ENCODE measurements at places on chromosomes 3 and 15.

DNA sequence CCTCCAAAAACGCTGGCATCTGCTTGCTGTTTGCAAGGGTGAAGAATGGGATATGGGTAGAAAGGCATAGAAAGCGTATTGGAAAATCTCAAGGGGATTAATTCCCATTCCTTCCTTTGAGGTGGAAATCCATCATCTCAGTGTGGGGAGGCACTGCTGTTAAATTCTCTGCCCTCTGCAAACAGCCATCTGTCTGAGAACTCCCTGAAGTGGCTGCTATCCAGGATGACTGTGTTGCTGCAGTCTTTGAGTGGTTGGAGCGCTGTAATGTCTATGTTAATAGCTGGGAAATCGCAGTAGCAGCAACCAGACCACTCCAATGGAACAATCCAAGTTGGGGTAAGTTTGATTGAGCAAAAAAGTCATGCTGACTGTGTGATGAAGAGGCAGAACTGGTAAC, 625.9 kb downstream of the NLGN1 start:
- H3K27ac ChIP-seq = no peak overlapping the region
- H3K4me1 ChIP-seq = no peaks in the 10 kb centered on the region
- H3K27me3 ChIP-seq = no peaks in the 10 kb centered on the region
- no peaks in the 10 kb centered on the region for H3K36me3 ChIP-seq
- no peak overlapping the region for H3K4me3 ChIP-seq

- no peaks in the 10 kb centered on the region for H3K4me1 ChIP-seq
- H3K27me3 ChIP-seq = no peaks in the 10 kb centered on the region
- H3K27ac ChIP-seq = no peak overlapping the region
- H3K4me3 ChIP-seq = no peak overlapping the region
Measured at GRCh38 chr3:168091302-168091858, 4.3 kb downstream of the GOLIM4 start.

DNA sequence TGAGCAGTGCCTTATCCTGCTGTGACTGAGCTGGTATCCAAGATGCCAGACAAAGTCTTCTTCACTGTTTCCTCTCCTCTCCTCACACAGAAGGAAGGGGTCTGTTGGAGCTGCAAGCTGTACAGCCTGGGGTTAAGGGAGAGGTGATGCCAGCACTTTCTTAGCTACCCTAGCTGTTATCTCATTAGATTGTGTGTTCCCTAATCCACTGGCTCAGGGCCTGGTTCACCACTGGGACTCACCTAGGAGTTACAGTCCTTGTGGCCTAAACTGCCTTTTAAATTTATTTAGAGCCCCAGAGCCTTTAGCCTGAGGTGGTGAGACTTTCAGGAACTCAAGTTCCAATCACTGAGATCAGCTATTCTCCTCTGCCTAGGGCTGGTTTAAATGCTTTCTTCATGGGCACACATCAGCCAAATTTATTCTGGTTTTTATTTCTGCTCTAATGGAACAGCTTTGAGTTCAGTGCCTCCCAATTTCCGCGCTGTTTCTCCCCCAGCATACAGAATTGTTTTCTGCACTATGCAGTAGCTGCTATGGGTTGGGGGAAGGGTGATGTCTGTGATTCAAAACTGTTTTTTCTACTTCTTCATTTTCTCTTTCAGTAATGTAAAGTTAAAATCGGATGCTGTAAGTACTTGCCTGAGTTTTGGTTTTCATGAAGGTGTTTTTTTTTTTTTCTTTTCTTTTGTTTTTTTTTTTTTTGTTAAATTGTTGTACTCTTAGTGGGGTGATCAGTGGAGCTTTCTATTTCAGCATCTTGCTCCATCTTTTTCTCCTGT, 198.8 kb downstream of the DOCK3 start:
- DNase-seq = no peak
- H3K36me3 ChIP-seq = no peaks in the 10 kb centered on the region
- no peak overlapping the region for H3K27ac ChIP-seq
- H3K4me3 ChIP-seq = no peak overlapping the region
- H3K27me3 ChIP-seq = no peaks in the 10 kb centered on the region
- H3K4me1 ChIP-seq = no peaks in the 10 kb centered on the region

DNA sequence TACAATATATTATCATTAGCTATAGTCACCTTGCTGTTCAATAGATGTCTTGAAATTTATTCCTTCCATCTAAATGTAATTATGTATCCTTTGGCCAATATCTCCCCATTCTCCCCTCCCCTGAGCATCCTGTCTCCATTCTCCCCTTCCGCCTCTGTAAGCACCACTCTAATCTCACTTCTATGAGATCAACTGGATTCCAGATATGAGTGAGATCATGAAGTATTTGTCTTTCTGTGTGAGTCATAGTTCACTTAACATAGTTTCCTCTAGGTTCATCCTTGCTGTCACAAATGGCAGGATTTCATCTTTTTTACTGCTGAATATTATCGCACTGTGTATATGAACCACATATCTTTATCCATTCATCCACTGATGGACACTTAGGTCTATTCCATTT, 148.8 kb upstream of the NDN start:
- H3K36me3 ChIP-seq = no peaks in the 10 kb centered on the region
- DNase-seq = no peak
- no peaks in the 10 kb centered on the region for H3K4me1 ChIP-seq
- no peaks in the 10 kb centered on the region for H3K27me3 ChIP-seq
- H3K27ac ChIP-seq = no peak overlapping the region
- H3K4me3 ChIP-seq = no peak overlapping the region

DNA sequence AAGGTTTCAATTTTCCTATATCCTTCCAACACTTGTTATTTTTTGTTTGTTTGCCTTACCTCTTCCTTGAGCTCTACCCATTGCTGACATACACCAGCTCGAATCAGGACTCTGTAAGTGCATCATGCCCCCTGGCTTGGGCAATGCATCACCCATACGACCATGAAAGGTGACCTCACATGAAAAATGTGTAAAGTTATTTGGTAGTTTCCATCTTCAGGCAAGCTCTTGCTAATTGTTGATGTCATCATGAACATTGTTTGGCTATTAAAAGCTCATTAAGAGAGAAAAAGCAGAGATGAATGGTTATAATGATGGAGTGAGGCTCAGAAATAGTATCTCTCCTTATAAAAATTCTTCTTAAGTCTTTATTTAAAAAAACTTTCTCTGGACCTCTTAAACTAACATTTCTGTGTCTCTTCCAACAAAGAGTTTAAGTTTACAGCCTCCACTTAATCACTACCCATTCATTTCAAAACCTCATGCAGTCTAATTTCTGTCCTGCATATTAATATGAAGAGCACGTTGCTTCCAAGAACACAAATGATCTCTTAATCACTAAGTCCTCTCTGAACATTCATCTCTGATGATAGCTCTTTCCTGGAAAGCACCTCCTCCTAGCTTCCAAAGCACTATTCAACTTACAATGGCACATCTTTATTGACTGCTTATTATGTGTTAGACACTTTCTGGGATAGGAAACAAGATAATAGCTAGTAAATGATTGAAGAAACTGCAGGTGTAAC, 236.3 kb downstream of the NFKBIZ start:
- no peak for DNase-seq
- H3K36me3 ChIP-seq = no peaks in the 10 kb centered on the region
- H3K4me3 ChIP-seq = no peak overlapping the region

- no peaks in the 10 kb centered on the region for H3K36me3 ChIP-seq
- no peaks in the 10 kb centered on the region for H3K4me1 ChIP-seq
- DNase-seq = no peak
- no peak overlapping the region for H3K4me3 ChIP-seq
- no peaks in the 10 kb centered on the region for H3K27me3 ChIP-seq
- H3K27ac ChIP-seq = no peak overlapping the region
Measured at GRCh38 chr3:52800079-52800478, 5.5 kb downstream of the ITIH3 start.

DNA sequence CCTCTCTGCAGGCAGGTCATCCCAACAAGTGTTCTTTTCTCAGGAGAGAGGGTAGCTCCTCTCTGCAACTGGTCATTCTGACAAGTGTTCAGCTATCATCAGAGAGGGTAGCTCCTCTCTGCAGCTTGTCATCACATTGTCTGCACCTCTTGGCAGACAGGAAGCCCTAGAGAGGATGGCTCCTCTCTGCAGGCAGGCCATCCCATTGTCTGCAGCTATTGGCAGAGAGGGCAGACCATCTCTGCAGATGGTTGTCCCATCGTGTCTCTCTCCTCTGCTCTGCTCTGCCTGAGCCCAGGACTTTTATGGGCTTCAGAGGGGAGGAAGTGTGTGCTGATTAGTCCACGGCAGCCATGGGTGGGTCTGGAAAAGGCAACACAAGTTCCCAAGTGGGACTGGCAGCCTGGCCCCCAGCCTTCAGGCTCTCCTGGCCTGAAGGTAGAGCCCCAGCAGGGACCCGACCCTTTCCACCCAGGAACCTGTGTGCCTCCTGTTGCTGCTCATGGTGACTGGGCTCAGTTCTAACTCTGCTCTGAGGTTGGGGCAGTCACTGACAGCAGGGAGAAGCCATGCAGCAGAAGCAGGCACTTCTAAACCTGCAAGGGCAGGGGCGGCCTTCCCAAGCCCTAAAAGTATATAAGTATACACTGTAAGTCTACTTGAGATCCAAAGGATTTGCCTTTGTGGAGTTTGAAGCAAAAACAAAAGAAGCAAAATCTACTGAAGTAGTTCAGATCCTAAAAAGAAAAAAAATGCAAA, 637.9 kb downstream of the PLOD2 start:
- H3K4me1 ChIP-seq = no peaks in the 10 kb centered on the region
- H3K4me3 ChIP-seq = no peak overlapping the region
- no peak for DNase-seq
- no peak overlapping the region for H3K27ac ChIP-seq
- H3K27me3 ChIP-seq = no peaks in the 10 kb centered on the region

DNA sequence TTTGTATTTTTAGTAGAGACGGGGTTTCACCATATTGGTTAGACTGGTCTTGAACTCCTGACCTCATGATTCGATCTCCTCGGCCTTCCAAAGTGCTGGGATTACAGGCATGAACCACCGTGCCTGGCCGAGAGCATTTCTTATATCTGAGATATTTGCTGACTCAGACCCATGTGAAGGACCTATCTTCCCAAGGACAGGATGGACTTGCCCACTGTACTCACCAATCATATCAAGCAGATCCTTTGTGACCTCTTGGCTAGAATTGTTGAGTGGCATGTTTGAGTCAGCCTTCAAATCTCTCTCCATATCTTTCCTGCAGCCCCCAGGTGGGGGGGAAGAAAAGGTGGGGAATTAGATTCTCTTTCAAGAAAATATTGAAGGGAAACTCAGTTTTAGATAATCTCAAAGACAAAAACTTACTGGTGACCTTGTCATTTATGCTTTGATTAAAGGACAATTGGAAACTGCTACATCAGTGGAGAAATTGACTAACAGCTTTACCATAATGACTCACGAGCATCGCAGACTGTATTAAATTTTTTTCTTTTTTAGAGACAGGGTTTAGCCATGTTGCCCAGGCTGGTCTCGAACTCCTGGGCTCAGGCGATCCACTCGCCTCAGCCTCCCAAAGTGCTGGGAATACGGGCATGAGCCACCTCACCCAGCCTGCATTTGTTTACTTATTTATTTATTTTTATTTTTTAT, 3.1 kb downstream of the C3orf62 start:
- DNase-seq = no peak
- no peak overlapping the region for H3K27ac ChIP-seq
- H3K27me3 ChIP-seq = no peaks in the 10 kb centered on the region
- peaks cover 2% of the 10 kb centered on the region for H3K36me3 ChIP-seq
- H3K4me3 ChIP-seq = no peak overlapping the region

DNA sequence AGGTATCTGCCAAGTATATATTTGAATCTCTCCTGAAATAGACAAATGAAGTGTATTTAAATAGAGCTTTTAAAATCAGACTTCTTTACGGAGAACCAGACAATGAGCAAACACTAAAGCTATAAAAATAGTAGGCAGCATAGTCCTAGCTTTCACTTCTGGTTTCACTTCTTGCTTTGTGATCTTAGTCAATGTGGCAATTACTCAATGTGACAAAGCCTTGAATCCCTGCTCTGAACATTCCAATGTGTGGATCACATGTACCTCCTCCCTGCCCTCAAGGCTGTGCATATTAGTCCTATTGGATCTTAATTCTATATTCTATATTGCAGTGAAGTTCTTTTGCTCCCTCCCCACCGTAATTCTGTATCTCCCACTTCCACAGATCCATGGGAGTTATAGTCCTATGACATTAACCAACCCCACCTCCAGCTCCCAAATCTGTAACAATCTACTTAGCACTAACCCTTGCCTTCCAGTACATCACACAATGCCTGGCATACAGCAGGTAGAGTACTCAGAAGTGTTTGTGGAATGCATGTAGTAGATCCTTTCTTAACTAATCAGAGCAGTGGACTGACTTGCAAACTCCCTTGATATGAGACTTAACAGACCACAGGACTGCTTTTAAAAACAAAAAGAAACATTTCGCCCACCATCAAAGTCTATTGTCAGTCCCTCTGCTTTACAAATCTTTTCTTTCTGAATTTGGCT, 24.3 kb upstream of the CP start:
- H3K27ac ChIP-seq = no peak overlapping the region
- no peaks in the 10 kb centered on the region for H3K36me3 ChIP-seq
- H3K27me3 ChIP-seq = no peaks in the 10 kb centered on the region
- no peak overlapping the region for H3K4me3 ChIP-seq
- no peaks in the 10 kb centered on the region for H3K4me1 ChIP-seq
- no peak for DNase-seq

DNA sequence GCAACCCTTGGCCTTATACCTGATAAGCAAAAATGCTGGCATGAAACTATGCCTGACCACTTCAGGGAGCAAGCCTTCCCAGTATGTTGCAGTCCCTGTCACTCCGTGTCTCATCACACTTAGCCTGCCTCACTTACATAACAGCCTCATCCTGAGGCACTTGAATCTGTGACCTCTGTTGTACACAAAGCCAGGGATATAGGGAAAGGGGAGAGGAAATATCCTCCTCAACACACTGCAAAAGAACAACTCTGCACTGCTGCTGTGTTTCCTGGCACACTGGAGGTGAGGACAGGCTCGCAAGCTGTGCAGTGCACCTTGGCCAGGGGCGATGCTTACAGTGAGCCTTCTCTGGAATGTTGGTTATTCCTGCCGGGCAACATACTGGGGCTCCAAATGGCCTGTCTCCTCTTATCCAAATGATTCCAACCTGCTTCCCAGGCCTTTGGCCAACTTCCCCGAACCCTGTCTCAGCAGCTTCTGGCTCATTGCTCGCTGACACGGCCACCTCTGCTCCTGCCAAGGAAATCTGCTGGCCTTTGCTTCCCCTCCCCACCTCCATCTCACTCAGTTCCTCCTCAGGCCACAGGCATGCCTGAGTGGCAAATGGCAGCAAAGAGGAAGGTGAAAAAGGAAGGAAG, 109.2 kb downstream of the CD47 start:
- DNase-seq = no peak
- no peak overlapping the region for H3K4me3 ChIP-seq

- H3K36me3 ChIP-seq = no peaks in the 10 kb centered on the region
- no peak overlapping the region for H3K4me3 ChIP-seq
- no peak overlapping the region for H3K27ac ChIP-seq
- DNase-seq = no peak
- no peaks in the 10 kb centered on the region for H3K27me3 ChIP-seq
- peaks cover 4% of the 10 kb centered on the region for H3K4me1 ChIP-seq
Measured at GRCh38 chr3:4930501-4930900, 48.7 kb upstream of the BHLHE40 start.

- no peak overlapping the region for H3K27ac ChIP-seq
- no peaks in the 10 kb centered on the region for H3K36me3 ChIP-seq
- DNase-seq = no peak
- no peak overlapping the region for H3K4me3 ChIP-seq
Measured at GRCh38 chr3:121997372-121997771, 24.7 kb downstream of the ILDR1 start.
